Pons (tissue), 1 donor: ENCODE measurements at places on chromosomes 13 and 19.

DNA sequence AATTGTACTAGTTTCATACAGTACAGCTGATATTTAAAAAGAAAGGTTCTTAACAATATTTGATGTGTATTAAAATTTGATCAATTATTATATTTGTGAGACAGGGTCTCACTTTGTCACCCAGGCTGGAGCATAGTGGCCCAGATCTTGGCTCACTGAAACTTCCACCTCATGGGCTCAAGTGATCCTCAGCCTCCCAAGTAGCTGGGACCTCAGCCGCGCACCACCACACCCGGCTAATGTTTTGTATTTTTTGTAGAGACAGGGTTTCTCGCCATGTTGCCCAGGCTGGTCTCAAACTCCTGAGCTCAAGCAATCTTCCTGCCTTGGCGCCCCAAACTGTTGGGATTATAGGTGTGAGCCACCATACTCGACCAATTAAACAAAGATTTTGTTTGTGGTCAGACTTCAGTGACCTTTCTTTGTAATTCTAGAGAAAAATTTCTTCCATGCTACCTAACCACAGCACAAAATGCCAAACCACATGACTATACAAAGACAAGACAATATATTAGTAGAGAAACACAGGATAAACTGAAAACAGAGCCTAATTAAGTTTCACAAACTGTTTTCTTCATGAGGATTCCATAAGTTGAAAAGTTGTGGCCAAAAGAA is 59.6 kb downstream of the RBM26 start:
- DNase-seq, result no peak

DNA sequence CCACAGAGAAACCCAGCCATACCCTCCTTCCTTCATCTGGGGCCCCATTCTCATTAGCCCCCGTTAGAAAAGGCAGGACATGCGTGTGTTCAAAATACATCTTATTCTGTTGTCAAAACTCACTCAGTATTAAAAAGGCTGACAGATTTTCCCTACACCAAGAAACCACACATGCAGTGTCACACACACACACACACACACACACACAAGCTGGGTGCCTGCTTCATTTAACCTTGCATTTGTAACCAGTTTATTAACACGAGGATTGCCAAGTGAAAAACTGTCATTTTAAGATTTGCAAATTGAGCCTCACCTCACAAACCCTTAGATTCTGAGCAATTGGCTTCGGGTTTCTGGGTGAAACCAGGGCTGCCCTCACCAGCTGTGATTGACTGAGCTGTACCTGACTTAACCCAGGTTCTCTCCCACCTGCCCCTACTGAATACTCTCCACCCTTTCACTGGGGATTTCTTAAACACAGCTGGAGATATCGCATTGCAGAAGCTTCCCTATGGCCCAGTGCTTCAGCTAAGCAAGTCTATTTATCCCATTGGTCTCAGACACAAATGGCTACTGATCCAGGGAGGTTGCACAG is 172.7 kb upstream of the ZNF507 start:
- no peak for DNase-seq

GRCh38 chr13:26831336-26831908 is 70.8 kb upstream of the GPR12 start:
- DNase-seq, result no peak

DNA sequence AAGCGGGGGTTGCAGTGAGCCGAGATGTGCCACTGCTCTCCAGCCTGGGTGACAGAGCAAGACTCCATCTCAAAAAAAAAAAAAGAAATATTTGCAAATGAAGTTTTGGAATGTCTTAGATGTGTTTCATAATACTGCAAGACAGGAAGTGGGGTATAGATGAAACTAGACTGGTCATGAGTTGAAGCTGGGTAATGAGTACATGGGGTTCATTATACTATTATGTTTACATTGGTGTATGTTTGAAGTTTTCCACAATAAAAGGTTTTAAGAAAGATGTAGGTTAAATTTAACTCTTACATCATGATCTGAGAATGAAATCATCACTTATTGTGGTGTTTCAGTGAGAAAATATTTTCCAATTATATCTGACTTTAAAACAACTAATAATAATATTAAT is 19.0 kb downstream of the FNDC3A start:
- DNase-seq, result no peak

DNA sequence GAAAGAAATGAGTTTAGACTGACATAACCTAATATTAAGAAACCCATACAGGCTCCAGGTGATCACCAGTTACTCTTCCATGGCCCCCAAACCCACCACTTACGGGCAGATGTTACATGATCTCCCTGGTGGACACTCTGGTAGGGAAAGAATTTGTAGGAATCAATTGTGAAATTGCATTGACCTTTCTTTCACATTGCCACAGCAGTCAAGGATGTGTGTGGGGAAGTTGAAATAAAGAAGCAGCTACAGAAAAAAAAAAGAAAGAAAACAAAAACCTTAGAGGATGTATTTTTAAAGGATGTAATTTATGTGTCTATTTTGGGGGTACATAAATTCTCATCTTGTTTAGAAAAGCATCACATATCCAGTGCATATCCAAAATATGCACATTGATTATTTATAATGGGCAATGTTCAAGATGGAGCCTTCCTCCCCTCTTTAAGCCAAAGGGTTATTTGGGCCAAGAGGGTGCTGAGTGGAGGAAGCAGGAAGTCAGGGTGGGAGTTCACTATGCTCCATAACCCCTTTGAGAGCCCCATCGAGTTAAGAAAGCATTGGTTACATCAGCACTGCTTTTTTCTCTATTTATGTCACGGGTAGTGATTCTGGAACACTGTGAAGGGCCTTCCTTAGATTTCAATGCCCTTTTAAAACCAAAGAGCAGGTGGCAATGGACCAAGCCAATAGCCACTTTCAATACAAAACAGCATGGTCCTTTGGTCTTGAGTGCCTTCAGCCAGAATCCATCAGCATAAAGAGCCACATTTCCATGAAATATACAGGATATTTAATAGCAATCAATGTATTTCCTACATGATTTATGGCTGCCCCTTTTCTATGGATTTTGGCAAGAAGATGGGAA is 169.6 kb downstream of the LACC1 start:
- no peak for DNase-seq

- DNase-seq, result no peak
Measured at GRCh38 chr13:79602936-79603335, 122.0 kb downstream of the NDFIP2 start.

- DNase-seq, result peak; percentile 2
Measured at GRCh38 chr13:85148009-85148408, 651.2 kb downstream of the SLITRK6 start.

DNA sequence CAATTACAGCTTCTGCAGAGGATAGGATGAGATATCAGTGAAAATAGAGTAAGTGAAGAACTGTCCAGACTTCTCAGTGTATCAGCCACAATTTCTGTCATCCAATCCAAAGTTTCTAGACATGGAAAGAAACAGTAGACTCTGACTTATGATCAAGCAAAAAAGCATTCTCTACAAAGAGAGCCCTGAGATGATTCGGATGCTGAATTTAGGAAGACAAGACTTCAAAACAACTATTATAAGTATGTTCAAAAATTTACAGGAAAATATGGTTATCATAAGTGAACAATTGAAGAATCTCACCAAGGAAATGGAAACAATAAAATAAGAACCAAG is 238.2 kb upstream of the IRS2 start:
- DNase-seq, result no peak

GRCh38 chr13:48500652-48501197 is 32.2 kb downstream of the RCBTB2 start:
- peak; percentile 70 for DNase-seq

DNA sequence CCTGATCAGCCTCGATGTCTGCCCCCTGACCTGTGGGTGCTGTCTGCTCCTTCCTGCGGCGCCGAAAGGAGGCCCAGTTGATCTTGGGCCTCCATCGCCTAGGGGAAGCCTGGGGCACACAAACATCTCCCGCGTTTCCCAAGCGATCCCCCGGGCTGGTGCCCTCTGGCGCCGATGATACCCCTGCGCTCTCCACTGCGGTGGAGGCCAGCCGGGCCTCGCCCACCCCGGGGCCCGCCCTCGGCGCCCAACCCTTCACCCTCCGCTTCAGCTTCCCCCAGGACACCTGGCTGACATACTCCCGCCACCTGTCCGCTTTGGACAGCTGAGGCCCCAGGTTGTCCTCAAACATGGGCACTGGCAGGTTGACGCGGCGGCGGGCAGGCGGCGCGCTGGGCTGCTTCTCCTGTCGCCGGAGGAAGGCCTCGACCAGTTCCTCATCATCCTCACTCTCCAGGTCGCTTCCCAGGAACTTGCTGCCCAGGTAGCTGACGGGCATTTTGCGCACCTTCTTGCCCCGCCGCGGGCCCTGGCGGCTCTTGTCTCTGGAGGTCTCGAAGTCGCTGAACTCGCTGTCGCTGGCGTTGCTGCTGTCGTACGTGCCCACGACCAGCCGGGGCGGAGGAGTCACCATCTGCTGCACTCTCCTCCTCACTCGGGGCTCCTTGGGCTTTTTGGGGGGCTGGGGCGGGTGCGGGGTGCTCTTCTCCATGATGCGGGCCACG is 1.3 kb downstream of the CCDC8 start:
- DNase-seq, result no peak

GRCh38 chr19:57759096-57759495 is 10.4 kb upstream of the ZNF586 start:
- DNase-seq, result no peak

DNA sequence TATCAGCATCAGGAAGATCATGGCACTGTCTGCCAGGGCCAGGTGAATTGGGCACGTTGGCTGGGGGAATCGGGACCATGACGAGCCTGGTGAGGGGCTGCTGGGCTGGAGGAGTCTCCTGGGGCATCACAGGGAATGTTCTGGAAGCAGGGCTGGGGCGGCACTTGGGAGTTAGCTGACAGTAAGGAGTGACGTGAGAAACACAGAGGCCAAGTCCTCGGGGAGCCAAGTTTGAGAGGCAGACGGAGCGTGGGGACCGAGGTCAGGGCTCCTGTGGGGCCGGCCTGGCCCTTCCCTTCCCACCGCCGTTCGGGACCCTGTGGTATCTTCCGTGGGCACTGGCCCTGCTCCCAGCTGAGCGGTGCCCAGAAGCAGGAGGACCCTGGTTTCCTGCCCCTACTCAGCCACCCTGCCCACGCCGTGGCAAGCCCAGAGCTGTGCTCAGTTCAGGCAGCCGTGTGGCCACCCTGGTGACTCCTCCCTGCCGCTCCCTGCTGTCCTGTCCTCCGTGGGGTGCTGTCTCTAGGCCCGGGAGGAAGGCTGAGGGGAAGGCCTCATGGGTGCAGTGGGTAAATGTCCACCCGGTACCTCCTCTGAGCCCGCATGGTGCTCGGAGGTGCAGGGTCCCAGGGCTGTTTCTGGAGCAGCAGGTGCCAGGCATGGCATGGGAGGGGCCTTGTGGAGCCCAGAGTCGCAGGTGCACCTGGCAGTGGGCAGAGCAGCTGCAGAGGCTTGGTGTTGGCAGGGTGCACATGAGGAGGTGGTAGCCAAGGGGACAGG is 25.2 kb downstream of the CRTC1 start:
- no peak for DNase-seq

DNA sequence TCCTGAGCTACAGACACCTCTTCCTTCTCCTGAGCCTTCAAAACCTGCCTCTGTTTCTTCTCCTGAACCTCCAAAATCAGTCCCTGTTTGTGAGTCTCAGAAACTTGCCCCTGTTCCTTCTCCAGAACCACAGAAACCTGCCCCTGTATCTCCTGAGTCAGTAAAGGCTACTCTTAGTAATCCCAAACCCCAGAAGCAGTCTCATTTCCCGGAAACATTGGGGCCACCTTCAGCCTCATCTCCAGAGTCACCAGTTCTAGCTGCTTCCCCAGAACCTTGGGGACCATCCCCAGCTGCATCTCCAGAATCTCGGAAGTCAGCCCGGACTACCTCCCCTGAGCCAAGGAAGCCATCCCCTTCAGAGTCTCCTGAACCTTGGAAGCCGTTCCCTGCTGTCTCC is 10.0 kb downstream of the CHAMP1 start:
- DNase-seq, result no peak

DNA sequence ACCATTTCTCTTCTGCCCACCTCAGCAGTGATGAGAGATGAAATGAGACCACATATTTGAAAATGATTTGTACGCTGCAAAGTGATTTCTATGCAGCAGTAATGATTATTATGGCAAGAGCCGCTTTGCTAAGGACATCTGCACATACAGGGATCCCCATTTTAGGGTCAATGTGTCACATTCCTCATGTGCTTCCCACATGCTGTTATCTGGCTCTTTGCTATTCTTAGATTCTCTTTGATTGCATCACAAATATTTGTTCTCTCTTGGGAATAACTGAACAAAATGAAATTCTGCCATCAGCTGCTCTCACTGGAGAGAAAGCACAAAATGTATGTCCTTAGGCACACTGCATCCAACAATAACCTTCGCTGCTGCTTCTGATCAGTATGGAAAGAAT is 209.5 kb upstream of the IPO5 start:
- DNase-seq, result no peak

DNA sequence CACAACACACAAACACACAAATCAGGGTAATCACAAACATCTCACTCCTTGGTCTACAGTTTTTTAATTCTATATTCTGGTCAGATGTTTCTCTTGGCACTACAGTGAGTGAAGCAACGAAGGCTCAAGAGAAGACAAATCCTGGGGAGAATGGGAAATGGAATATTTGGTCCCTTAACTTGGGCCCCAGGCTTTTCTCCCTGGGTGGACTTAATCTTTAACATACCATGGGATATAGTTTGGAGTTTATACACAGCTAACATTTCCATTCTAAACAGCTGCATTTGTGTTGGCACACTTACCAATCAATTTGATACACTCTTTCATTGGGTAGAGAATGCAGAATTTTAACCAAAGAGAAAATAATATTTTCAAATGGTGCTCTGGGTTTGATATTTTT is 1132.6 kb upstream of the SLC10A2 start:
- DNase-seq, result no peak

- peak; percentile 100 for DNase-seq
Measured at GRCh38 chr19:55654323-55654867, 440 bp upstream of the U2AF2 start.

DNA sequence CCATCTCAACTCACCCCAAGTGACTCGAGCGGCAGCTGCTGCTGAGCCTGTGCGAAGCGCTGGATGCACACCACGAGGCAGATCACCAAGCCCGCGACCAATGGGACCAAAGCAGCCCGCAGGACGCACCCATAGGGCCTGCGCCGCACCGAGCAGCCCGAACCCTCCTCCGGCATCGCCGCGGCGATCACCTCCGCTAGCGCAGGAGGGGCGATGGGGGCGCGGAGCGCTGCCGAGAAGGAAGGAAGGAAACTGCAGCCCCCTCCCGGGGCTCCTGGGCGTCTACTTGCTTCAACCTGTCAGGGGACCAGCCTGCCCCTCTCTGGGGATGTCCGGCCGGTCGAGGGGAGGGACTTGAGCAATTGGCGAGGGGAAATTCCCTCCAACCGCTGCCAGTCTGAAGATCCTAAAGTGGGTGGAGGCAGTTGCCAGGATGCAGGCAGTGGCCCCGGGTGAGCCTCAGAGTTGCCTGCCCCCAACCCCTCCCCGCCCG is at the start of gene CD70:
TSS of gene CD70 (minus strand) at position 324 of the 493 bp plus-strand sequence. CDS start at position 176, 148 bp downstream.
- DNase-seq, result no peak
